NCI-H2029 treated with DMSO at 0.1 percent for 48 hours (cell line): ENCODE measurements at places on chromosomes 7 and 10.

DNA sequence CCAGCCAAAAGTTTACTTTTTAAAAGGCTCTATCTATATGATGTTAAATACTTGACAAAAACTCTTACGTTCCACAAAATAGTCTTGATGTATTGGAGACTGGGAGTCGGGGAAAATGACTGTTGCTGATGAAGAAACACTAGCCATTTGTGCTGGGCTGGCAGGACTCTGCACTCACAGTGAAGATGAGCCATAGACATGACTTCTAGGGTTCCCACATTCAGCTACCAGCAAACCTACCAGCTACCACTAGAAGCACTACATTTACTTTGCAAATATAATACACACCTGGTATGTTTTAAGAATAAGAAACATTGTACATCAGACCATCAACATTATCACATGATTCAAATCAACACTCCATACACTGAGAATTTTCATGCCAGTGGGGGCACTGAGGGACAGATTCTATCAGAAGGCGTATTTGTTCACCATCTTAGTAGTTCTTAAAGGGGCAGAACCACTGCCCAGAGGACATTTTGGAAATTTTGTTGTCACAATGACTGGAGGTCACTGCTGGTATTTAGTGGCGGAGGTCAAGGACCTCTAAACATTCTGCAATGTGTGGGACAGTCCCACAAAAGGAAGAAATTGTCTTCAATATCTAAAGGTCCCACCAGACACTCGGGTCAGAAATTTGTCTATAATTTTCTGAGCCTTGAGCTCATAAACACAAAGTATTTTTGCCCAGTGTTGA, 52.3 kb downstream of the PARD3 start:
- no peak for DNase-seq

- no peak for DNase-seq
Observed at GRCh38 chr7:133529861-133530260, 277.0 kb downstream of the EXOC4 start.

GRCh38 chr10:69684020-69684980, 54.3 kb downstream of the FAM241B start:
- DNase-seq: no peak

DNA sequence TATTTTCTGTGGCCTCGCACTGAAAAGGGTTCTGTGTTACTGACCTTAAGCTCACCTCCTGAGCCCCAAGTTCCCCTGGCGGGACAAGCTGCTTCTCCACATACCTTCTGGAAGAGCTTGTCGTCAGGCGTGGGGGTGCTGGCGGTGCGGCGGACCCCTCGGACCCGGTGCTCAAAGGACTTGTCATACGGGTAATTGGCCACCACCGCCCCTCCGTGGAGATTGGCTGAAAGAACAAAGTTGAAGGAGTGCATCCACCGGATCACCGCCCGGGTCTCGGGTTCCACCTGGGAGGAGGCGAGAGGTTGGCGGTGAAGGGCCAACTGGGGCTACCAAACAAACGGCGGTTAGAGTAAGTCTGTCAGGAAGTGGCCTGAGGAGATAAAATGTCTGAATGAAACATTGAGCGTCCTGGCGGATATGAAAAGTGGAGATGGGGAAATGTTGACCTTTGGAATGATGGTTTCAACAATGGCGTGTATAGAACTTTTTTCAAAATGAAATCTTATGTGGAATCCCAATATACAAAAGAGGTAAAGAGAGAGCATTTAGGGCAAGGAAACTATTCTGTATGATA, 16.5 kb downstream of the CPN1 start:
- DNase-seq: no peak

- DNase-seq: no peak
Observed at GRCh38 chr10:123521556-123521955, 144.6 kb upstream of the GPR26 start.

- DNase-seq: no peak
Observed at GRCh38 chr10:15737656-15738055, 17.9 kb upstream of the ITGA8 start.

GRCh38 chr10:124849111-124849773, 47.6 kb downstream of the ABRAXAS2 start:
- no peak for DNase-seq

DNA sequence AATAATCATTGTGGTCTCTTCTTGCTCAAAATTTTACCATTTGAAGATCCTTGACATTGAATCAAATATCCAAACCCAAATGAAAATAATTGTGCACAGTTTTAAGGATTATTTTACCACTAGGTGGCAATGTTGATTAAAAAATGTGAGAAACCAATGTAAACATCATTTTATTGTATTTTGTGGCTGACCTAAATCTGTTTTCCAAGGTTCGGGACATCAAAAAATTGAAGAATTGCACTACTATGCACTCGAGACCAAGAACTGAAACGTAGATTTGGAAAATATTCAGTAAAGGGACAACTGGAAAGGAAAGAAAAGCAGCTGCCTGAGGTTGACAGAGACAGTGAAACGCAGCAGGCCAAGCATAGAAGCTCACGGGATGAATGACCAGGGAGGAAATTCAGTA, 259.3 kb downstream of the SNX13 start:
- no peak for DNase-seq

DNA sequence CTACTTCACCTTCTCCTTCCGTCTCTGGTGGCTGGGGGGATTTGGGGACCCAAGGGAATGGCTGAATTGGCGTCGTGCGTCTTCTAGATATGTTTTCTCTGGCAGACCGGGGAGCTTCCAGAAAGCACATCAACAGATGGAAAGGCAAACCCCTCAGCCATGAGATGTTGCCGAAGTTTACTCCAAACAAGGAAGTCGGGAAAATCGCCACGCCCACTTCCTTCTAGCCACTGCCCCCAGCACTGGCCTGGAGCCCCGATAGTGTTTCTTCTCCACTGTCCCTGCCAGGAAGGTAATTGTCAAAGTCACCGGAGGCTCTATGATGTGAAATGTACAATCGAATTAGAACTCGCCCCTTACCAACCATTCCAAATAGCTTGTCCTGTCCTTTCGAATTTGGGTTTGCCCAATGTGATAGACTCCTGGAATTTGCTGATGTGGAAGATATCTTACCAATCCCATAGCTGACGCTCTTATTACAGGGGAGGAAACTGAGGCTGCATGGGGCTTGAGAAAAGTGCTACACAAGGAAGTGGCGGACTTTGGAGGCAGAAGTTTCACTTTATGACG, 191.0 kb downstream of the LSM5 start:
- no peak for DNase-seq

GRCh38 chr10:8311526-8312070, 257.1 kb downstream of the GATA3 start:
- no peak for DNase-seq

GRCh38 chr7:18294411-18294810, 201.1 kb upstream of the HDAC9 start:
- no peak for DNase-seq

DNA sequence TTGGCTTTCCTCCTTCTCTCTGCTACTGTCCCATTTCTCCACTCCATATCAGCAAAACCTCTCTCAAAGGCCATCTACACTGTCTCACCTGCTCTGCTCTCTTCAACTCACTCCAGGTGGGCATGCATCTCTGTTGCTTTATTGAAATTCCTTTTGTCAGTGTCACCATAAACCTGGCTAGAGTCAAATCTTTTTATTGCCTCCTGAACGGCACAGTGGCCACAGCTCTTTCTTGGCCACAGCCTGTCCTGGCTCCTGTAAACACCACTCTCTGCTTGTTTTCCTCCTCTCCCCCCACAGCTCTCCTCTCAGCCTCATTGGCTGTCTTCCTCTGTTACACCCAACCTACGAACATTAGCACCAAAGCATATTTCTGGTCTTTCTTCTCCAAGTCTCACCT, 31.1 kb upstream of the TMEM273 start:
- DNase-seq: no peak

DNA sequence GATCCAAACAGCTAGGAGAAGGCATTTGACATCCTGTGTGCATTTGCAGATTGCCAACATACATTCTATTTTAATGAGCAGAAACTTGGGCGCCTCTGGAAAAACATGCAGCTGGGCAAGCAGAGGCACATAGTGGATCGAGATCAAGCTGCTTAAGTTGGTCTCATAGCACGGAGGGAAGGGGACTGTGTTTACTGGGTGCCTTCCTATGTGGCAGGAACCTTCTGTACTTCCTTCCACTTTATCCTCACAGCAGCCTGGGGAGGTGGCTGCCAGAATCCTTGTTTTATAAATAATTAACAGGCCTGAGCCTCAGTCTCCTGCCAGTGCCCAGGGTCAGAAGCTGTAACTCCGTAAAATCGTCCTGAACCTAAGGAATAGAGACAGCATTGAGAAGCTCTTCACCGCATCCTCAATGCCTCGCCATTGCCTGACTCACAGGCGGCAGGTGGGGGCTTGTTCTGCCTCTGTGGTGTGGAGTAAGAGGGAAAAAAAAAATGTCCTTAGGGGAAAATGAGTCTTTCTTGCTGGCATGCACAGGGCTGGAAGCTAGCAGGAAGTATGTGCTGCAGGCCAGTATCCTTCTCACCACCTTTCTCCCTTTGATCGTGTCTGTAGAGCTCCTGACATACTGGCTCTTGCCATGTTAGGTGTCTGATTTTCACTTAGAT, 6.2 kb downstream of the VWA2 start:
- DNase-seq: no peak

- no peak for DNase-seq
Observed at GRCh38 chr10:19919671-19920070, 103.4 kb downstream of the PLXDC2 start.

DNA sequence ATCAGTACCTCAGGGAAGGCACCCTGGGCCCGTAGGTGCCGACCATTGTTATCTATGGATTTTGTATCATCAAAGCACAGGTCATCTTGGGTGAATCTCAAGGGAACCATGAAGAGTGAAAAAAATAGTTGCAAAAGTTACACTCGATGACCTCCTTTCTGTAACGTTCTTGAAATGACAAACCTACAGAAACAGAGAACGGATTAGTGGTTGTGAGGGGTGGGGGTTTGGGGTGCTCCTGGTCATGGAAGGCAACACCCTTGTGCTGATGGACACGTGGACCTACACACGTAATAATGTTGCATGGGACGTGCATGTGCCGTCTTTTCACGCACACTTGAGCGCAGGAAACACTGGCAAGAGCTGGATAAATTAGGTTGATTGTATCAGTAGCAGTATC, 655.9 kb downstream of the SDK1 start:
- DNase-seq: no peak

- DNase-seq: no peak
Observed at GRCh38 chr7:74343281-74344131, 54.3 kb downstream of the CLIP2 start.

- no peak for DNase-seq
Observed at GRCh38 chr7:117010375-117011133, 57.3 kb downstream of the ST7 start.
